ENCODE measurements at places on chromosomes 7 and 10.

GRCh38 chr10:47123716-47124288 is 176.2 kb upstream of the GDF10 start:
- no peak for DNase-seq

GRCh38 chr10:60141896-60142559 is 235.7 kb upstream of the CCDC6 start:
- no peak for DNase-seq

- no peak for DNase-seq
Measured at GRCh38 chr10:133351408-133352318, 4.5 kb downstream of the PRAP1 start.

- peak; percentile 8 for DNase-seq
Measured at GRCh38 chr10:122468307-122468925, 7.1 kb downstream of the HTRA1 start.

- DNase-seq: no peak
Measured at GRCh38 chr10:3100856-3101640, 33.7 kb downstream of the PFKP start.

Measured in NCI-H2171 treated with DMSO at 0.1 percent for 48 hours (cell line).